ENCODE measurements at places on chromosomes 5 and 9. TPM values are rescaled to one million over a fixed set of nuclear protein-coding genes. Genes with fewer than 3 reads are reported as not detected.
A peak's percentile ranks its signal among the peaks of the same experiment; 100 is the strongest.

FOXB2 gene
- total RNA-seq = not detected

NTRK2 gene
- 2.1 TPM for total RNA-seq

TAF11L10 gene
- total RNA-seq = not detected

RGP1 gene
- 23.5 TPM for total RNA-seq

RAB3C gene
- total RNA-seq = 1.9 TPM

DRD1 gene
- total RNA-seq = not detected

SLCO6A1 gene
- total RNA-seq = not detected

DMRTA1 gene
- total RNA-seq = 0.83 TPM

ZCCHC10 gene
- 16.1 TPM for total RNA-seq

GRCh38 chr9:13481274-13481673 is 201.8 kb upstream of the MPDZ start:
- no peak overlapping the region for H3K4me3 ChIP-seq
- H3K4me1 ChIP-seq = no peaks in the 10 kb centered on the region
- no peaks in the 10 kb centered on the region for H3K27me3 ChIP-seq
- DNase-seq = no peak
- H3K27ac ChIP-seq = no peak overlapping the region

DNA sequence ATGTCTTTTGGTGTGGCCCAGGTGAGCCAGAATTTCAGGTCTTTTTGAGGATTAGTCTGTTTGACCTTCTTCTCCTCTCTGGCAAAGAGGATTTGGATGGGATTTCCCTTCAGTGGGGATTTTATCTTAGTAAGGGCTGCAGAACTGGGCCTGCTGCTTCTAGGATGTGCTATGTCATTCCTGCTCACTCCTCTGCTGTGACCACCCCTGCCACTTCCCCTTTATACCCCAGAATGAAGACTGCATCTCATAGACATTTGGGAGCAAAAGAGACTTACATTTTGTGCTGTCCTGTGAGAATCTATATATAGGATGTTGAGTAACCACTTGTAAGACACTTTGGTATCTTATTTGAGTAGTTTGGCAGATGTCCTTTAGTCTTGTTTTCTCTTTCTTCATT is 76.2 kb downstream of the ARHGAP26 start:
- H3K4me1 ChIP-seq = peaks cover 41% of the 10 kb centered on the region
- no peak overlapping the region for H3K4me3 ChIP-seq
- H3K27me3 ChIP-seq = no peaks in the 10 kb centered on the region

- H3K27ac ChIP-seq = no peak overlapping the region
- H3K36me3 ChIP-seq = no peaks in the 10 kb centered on the region
- peak overlapping the region; percentile 32 for H3K4me3 ChIP-seq
Observed at GRCh38 chr9:133238851-133239532, 29.9 kb upstream of the OBP2B start.

- DNase-seq = no peak
- H3K27ac ChIP-seq = peak overlapping the region; percentile 87
- H3K27me3 ChIP-seq = peaks cover 5% of the 10 kb centered on the region
Observed at GRCh38 chr9:127833555-127833954, 20.9 kb downstream of the ENG start.

DNA sequence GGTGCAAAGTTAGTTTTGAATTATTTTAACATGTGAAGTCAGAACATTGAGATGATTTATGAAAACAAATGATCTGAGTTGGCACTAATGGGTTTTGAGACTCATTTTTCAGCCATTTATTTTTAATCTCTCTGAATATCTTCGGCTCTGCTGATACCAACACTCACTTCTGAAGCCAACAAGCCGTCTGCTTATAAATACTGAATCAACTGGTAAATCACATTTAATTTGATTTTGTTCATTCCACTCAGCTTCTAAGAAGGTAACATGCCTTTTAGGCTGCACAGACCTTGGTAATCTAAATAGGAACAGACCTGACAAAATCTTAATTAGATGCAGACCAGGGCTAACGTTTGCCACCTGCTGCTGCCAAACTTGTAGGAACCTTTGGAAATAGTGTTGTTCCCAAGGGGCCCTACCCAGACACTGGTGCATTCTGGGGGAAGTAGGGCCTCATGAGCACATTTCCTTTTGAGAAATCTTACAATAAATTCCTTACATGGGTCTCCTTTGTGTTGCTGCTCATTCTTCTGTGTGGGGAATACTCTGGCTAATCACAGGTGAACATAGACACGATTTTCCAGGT is 182.2 kb downstream of the KCTD16 start:
- no peak overlapping the region for H3K27ac ChIP-seq
- no peaks in the 10 kb centered on the region for H3K27me3 ChIP-seq
- no peak for DNase-seq
- H3K4me1 ChIP-seq = no peaks in the 10 kb centered on the region
- H3K4me3 ChIP-seq = no peak overlapping the region

DNA sequence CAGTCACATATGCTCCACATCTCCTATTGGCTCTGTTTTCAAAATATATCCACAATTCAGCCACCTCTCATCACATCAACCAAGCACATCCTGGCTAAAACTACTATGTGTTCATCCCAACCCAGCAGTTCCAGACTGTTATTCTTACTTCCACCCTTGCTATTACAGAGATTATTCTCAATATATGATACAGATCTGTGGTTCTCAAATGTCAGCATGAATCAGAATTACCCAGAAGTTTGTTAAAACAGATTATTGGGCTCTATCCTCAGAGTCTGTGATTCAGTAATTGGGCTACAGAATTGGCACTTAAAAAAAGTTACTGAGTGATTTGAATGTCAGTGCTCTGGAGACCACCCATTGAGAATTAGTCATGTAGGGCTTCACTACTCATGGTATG is 78.8 kb upstream of the IZUMO3 start:
- no peaks in the 10 kb centered on the region for H3K27me3 ChIP-seq
- no peaks in the 10 kb centered on the region for H3K36me3 ChIP-seq
- H3K4me1 ChIP-seq = no peaks in the 10 kb centered on the region
- no peak overlapping the region for H3K4me3 ChIP-seq
- H3K27ac ChIP-seq = no peak overlapping the region
- DNase-seq = no peak

GRCh38 chr5:148104226-148104625 is 40.4 kb downstream of the SPINK5 start:
- H3K4me3 ChIP-seq = no peak overlapping the region
- H3K27me3 ChIP-seq = no peaks in the 10 kb centered on the region
- no peak overlapping the region for H3K27ac ChIP-seq
- no peaks in the 10 kb centered on the region for H3K36me3 ChIP-seq
- H3K4me1 ChIP-seq = no peaks in the 10 kb centered on the region

DNA sequence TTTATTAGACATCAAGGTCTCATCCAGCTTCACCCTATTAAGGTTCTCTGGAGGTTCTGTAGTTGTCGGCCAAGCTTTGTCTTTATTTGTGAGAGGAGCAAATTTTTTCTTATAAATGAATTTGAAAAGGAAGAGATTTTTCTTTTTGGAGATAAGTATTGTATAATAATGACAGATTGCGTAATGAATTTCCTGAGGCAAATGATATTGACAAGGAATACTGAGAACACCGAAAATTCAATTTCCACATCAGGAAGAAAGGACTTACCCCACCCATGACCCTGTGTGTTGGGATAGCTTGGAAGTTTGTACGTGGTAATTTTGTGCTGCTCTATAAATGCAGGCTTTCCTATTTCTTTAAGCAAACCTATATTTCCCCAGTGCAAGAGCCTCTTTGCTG is 53.5 kb downstream of the MAMDC2 start:
- DNase-seq = no peak
- H3K4me3 ChIP-seq = no peak overlapping the region
- H3K27me3 ChIP-seq = no peaks in the 10 kb centered on the region
- H3K36me3 ChIP-seq = no peaks in the 10 kb centered on the region

- peaks cover 33% of the 10 kb centered on the region for H3K4me1 ChIP-seq
- H3K27ac ChIP-seq = no peak overlapping the region
- no peak for DNase-seq
- no peak overlapping the region for H3K4me3 ChIP-seq
- no peaks in the 10 kb centered on the region for H3K27me3 ChIP-seq
Observed at GRCh38 chr9:110133608-110134210, 74.2 kb downstream of the C9orf152 start.

DNA sequence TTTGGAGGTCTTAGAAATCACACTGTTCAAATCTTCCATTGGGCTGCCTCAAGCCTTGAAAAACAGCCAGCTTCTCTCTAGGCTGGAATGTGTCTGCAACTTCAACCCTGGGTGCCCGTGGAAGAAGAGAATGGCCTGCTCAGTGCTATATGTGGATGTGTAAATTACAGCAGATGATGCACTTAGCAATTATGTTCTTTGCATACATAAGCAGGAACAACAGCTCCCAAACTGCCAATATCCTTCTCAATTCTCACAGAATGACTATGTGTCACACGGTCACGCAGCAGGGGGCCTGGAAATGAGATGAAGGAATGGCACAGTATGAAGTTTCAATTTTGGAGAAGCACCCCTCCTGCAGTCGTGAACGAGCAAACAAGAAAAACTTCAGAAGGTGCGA is 175.2 kb upstream of the SMARCA2 start:
- no peak for DNase-seq
- H3K27ac ChIP-seq = no peak overlapping the region
- no peak overlapping the region for H3K4me3 ChIP-seq
- H3K4me1 ChIP-seq = no peaks in the 10 kb centered on the region

DNA sequence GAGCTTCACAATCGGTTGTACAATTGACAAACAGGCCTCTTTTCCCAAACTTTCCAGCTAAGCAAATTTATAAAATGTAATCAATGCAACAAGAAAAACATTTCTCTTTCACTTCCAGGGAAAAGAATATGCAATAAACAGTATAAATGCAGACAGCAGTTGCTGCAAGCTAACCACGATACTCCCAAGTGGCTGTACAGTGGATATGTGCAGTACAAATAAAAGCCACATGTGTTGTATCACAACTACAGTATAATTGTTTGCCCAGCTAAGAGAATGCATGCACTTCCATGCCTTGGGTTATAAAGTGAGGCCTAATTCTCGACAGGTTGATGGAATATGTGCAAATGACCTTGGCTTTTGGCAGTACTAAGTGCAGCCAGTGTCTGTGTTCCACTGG is 16.7 kb upstream of the PDCL start:
- H3K4me1 ChIP-seq = no peaks in the 10 kb centered on the region
- no peak overlapping the region for H3K4me3 ChIP-seq
- no peak for DNase-seq
- H3K27ac ChIP-seq = no peak overlapping the region
- H3K36me3 ChIP-seq = peaks cover 38% of the 10 kb centered on the region

GRCh38 chr9:33620738-33621439 is 96.8 kb downstream of the ANKRD18B start:
- H3K27ac ChIP-seq = peak overlapping the region; percentile 54
- no peaks in the 10 kb centered on the region for H3K36me3 ChIP-seq

DNA sequence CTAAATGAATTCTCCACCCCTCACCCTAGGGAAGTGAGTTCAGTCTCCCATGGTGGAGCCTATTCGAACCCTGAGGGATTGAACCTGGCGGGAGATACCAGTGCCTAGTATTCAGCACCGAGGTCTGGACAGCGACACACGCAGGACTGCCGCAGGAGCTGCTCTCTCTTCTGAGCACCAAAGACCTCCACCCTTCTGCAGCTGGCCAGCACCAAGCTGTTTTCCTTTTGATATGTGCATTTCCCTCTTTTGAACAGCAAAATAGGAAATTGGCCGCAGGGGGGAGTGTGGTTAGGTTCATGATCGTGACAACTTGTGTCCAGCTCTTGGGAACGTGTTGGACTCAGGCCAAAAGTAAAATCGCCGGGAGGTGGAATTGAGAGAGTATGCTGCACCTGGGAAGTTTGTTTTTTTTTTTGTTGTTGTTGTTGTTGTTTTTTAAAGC is 1.2 kb upstream of the PCSK1 start:
- H3K4me3 ChIP-seq = no peak overlapping the region
- no peaks in the 10 kb centered on the region for H3K36me3 ChIP-seq

- no peak overlapping the region for H3K27ac ChIP-seq
- H3K36me3 ChIP-seq = no peaks in the 10 kb centered on the region
- H3K27me3 ChIP-seq = no peaks in the 10 kb centered on the region
- DNase-seq = no peak
- no peak overlapping the region for H3K4me3 ChIP-seq
Observed at GRCh38 chr5:18216729-18217128, 582.5 kb downstream of the TAF11L14 start.

GRCh38 chr5:124630767-124631704 is 115.4 kb downstream of the ZNF608 start:
- no peaks in the 10 kb centered on the region for H3K36me3 ChIP-seq
- no peaks in the 10 kb centered on the region for H3K27me3 ChIP-seq
- H3K4me3 ChIP-seq = no peak overlapping the region
- no peak overlapping the region for H3K27ac ChIP-seq
- H3K4me1 ChIP-seq = peaks cover 14% of the 10 kb centered on the region
- no peak for DNase-seq

GRCh38 chr5:160452795-160453194 is 31.1 kb downstream of the PTTG1 start:
- no peak for DNase-seq
- H3K36me3 ChIP-seq = no peaks in the 10 kb centered on the region
- no peaks in the 10 kb centered on the region for H3K4me1 ChIP-seq
- H3K27me3 ChIP-seq = no peaks in the 10 kb centered on the region
- H3K4me3 ChIP-seq = no peak overlapping the region

Measured in sigmoid colon (tissue), 7 donors.